ENCODE measurements at places on chromosomes 4 and X.

GRCh38 chr4:81257021-81257420 is 42.0 kb upstream of the PRKG2 start:
- no peak for ATAC-seq

DNA sequence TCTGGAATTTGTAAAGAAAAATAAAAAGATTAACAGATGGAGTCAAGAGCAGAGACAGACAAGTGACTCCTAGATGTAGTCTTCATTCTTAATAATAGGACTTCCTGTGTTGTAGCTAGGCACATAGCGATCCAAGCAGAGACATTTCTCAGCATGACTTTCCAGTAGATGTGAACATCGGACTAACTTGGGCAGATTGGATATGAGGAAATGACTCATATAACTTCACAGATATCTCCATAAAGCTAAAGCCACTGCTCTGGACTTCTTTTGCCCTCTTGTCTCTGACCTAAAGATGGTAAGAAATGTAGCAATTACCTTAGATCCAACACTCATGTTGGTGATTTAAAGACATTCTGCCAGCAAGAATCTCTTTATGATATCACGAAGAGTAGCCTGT is 131.7 kb downstream of the EPHA5 start:
- ATAC-seq: no peak

GRCh38 chr4:131426023-131426758 is 1722.9 kb upstream of the PCDH10 start:
- ATAC-seq: no peak

DNA sequence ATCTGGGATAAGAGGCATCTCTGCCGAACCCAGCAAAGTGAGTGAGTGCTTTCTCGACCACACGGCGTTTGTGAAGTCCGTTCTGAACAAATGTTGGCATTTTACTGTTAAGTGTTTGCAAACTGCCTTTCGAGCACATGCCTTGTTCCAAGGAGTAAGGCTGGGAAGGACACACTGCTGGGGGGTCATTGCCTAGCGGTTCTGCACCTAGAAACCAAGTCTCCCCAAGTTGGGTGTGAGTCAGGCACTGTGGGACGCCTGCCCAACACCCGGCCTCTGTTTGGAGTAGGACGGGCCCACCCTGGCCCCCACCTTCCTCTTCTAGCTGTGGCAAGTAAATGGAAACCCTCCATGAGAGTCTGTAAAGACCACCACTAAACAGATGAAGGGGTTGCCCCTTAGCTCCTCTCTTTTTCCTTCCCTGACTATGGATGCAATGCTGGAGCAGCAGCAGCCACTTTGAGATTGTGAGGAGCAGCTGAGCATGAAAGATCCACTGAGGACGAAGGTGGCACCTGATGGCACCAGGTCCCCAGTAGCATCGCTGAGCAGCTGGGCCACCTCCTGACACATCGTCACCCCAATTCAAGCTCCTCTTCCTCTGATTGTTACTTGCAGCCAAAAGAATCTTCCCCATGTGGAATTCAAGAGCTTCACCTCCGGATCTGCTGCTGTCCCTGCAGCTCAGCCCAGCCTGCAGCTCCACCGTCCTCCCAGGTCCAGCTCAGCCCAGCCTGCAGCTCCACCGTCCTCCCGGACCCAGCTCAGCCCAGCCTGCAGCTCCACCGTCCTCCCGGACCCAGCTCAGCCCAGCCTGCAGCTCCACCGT is 6.3 kb downstream of the CPLX1 start:
- no peak for ATAC-seq

- ATAC-seq: no peak
These were observed 2.6 kb downstream of the LAS1L start for GRCh38 chrX:65532016-65532415.

DNA sequence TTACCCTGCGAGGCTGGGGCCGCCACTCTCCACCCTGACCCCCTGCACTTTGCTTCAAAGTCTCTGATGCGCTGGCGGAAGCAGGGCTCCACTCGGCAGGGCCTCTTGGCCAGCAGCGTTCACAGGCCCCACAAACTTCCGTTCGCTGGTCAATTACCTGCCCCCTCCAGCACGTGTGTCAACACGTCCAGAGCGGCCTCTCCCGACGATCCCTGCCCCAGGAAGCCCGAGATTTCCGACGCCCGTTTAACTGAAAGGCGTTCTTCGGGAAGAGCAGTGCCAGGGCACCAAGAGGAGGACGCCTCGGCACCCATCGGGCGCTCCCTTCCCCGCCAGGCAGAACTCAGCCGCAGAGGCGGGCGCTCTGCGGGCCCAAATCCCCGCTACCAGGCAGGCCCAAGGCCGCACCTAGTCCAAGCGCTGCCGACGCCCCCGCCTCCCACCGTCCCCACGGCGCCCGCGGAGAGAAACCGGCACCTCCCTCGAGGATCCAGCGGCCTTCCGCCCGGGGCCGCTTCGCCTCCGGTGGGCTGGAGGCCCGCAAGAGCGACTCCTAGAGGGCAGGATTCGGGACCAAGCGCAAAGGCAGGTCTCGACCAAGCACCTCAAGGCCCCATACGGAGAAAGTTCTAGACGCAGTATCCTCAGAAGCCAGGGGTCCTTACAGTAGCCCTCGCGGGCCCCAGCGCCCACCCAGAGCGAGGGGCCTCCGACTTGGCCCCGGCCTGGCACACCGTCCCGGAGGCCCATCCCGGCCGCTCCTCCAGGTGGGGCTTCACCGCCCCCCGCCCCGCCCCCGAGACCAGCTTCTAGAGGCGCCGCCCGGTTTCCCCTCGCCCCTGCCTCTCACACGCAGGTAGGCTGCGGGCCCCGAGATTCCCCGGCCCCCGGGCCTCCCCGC is 586 bp downstream of the BCAP31 start:
- peak; percentile 26 for ATAC-seq

DNA sequence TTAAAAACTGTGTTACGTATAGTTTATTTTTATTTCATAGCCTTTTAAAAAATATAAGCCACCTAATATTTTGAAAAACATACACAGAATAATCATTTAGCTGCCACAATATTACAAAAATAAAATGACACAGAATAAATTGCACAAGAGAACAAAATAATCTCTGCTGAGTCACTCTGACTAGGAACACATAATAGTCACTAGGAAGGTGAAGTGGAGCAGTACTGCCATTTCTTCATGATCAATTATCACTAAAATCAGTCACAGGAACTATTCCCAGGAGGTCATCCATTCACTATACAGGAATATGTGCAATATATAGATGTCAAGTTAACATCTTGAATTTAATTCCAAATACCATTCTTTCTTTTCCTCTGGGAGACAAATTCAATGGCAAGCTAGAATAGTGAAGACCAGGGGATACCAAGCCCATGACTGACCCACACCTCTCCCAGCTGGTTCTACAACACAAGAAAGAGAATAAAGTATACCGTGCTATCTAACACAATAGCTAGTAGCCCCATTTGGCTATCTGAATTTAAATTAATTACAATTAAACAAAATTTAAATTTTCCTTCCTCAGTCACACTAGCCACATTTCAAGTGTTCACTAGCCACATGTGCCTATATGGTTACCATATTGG is 5.9 kb downstream of the SMIM43 start:
- ATAC-seq: no peak

- ATAC-seq: no peak
These were observed 2.0 kb upstream of the PROM1 start for GRCh38 chr4:16085822-16086221.

GRCh38 chrX:86930419-86930818 is 587.2 kb upstream of the KLHL4 start:
- ATAC-seq: no peak

Measured in esophagus mucosa (tissue), 1 donor.